ENCODE measurements at places on chromosomes 4 and X.

DNA sequence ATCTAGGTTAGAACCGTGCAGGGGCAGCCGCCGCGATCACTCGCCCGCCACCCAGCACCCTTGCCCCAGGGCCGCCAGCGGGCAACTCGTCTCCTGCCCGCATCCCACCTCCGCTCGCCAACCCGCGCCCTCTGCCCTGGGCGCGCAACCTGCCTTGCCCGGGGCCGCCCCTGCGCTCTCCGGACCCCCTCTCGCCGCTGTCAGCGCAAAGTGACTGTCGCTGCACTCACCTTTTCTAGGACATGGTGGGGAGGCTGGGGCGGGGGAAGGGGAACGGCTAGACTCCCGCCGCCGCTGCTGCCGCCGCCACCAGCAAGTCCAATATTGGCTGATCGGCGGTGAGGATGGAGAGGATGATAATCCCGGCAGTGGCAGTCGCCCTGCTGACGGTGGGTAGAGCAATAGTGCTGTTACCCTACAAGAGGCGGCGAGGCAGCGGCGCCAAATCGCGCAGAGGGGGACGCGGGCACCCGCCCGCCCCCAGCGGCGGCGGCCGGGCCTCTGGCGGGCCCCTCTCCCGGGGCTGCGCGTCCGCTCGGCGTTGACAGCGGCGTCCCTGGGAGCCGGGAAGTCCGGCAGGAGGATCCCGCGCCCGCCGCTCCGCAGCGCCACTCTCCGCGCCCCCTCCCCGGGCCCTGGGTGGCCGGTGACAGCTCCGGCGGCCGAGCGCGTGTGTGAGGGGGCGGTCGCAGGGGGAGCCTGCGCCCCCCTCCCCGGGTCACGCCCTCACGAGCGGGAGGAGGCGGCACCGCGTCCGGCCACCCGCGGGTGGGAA is 2.3 kb upstream of the NR3C2 start:
- peaks cover 85% of the 10 kb centered on the region for H3K27me3 ChIP-seq
- DNase-seq = peak; percentile 66
- peaks cover 18% of the 10 kb centered on the region for H3K4me1 ChIP-seq

DNA sequence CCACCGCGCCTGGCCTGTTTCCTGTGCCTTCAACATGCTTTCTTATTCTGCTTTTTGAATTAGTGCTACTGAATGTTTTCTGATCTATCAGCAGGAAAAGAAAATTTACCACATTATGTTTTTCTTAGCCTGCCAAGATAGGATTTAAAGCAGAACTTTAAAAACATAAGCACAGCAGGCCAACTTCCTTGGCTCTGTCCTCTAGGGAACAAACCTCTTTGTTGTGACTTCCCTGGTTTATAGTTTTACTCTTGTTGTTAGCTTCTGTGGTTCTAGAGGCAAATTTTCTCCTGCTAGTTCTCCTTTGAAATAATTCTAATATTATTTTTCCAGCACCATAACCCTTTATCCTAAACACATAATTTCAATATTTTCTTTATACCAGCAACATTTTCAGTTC is 605.1 kb downstream of the ADGRL3 start:
- H3K36me3 ChIP-seq = no peaks in the 10 kb centered on the region
- H3K4me1 ChIP-seq = peaks cover 12% of the 10 kb centered on the region
- H3K4me3 ChIP-seq = no peak overlapping the region
- H3K27ac ChIP-seq = no peak overlapping the region

DNA sequence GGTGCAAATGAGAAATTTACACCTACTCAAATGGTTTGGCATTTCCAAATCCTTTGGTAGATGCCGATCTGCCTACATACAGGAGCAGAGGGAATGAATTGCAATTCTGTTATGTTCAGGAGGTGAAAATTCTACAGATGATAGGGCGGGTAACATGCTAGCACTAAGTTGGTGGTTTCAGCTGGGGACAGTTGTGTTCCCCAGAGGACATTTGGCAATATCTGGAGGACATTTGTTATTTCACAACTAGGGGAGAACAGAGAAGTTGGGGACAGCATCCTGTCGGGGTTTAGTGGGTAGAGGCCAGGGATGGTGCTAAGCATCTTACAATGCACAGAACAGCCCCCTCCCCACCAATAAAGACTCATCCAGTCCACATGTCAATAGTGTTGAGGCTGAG is 96.5 kb upstream of the PUDP start:
- H3K27me3 ChIP-seq = peaks cover 6% of the 10 kb centered on the region
- no peak overlapping the region for H3K4me3 ChIP-seq
- H3K36me3 ChIP-seq = peaks cover 4% of the 10 kb centered on the region

DNA sequence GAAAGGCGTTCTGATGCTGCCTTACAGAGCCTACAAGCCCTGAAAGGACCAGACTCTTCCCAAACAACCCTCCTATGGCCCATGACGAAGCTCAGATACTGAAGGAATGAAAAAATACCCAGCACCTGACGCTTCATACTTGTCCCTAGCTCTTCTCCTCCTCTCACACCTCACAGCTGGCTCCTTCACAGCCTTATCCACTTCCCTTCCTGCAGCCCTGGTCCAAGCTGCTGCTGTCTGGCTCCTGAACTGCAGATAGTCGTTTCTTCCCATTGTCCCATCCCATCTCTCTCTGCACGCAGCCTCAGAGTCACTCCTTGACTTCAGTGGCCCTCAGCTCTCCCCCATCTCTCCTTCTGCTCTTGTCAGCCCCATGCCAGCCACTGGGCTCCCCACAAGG is 56.6 kb downstream of the FAM193A start:
- DNase-seq = no peak
- no peak overlapping the region for H3K4me3 ChIP-seq
- H3K27ac ChIP-seq = no peak overlapping the region
- peaks cover 72% of the 10 kb centered on the region for H3K4me1 ChIP-seq
- H3K27me3 ChIP-seq = peaks cover 4% of the 10 kb centered on the region

DNA sequence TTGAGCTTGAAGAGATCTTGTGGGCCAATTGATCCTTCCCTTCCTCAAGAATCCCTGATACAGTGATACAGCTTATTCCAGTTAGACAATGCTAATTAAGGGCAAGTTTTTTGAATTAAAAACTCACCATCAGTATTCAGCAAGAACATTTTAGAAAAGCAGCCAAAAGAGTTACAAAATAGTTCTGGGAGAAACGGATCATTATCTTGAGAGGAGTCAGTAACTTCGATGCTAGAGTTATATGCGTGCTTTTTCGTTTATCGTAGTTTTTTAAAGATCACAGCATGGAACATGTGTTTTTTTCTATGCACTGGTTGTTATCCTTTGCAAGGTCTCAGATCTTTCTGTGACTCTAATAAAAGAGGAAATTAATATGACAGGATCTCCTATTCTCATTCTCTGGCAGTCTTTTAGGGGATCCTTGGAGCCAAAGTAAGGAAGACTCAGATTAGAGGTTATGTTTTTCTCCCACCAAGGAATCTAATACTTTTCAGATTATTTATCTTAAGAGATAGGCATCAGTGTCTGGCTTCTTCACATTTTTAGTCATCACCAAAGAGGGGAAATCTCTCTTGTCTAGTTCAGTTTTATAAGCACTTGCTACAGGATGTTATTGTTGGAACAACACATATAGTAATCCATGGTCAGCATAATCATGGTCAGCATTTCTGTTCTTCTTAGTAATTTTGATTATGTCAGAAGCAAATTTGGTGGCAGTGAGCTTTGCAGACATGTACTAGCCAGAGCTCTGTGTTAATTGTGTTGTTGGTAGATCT is 109.7 kb downstream of the PDLIM5 start:
- H3K27ac ChIP-seq = peak overlapping the region; percentile 64
- DNase-seq = no peak
- peaks cover 60% of the 10 kb centered on the region for H3K36me3 ChIP-seq
- peaks cover 15% of the 10 kb centered on the region for H3K4me1 ChIP-seq
- H3K27me3 ChIP-seq = peaks cover 9% of the 10 kb centered on the region

- peaks cover 28% of the 10 kb centered on the region for H3K4me1 ChIP-seq
- no peak overlapping the region for H3K4me3 ChIP-seq
- DNase-seq = no peak
Observed at GRCh38 chr4:1833307-1834046, 22.5 kb downstream of the LETM1 start.

- H3K4me1 ChIP-seq = peaks cover 6% of the 10 kb centered on the region
- H3K27me3 ChIP-seq = no peaks in the 10 kb centered on the region
- DNase-seq = no peak
- peak overlapping the region; percentile 13 for H3K27ac ChIP-seq
- H3K4me3 ChIP-seq = no peak overlapping the region
- no peaks in the 10 kb centered on the region for H3K36me3 ChIP-seq
Observed at GRCh38 chr4:156999175-156999517, 27.5 kb upstream of the PDGFC start.
